Aortic smooth muscle cell (primary cell): ENCODE measurements at places on chromosomes 11 and 22. TPM values are rescaled to one million over a fixed set of nuclear protein-coding genes. Genes with fewer than 3 reads are reported as not detected.

The OR52E8 gene
- total RNA-seq: not detected in 2 replicates

The CATSPERZ gene
- total RNA-seq: 0.50 and 0.66 TPM in 2 replicates

The DERL3 gene
- total RNA-seq: 0.19 and 0.53 TPM in 2 replicates

The OR52I2 gene
- not detected in 2 replicates for total RNA-seq

The CARS1 gene
- total RNA-seq: 49.3 and 54.2 TPM in 2 replicates

The CD6 gene
- total RNA-seq: under 0.01 TPM in 1 of 2 replicates, not detected in the other
